ENCODE measurements at places on chromosomes 4 and X.
A peak's percentile ranks its signal among the peaks of the same experiment; 100 is the strongest.

DNA sequence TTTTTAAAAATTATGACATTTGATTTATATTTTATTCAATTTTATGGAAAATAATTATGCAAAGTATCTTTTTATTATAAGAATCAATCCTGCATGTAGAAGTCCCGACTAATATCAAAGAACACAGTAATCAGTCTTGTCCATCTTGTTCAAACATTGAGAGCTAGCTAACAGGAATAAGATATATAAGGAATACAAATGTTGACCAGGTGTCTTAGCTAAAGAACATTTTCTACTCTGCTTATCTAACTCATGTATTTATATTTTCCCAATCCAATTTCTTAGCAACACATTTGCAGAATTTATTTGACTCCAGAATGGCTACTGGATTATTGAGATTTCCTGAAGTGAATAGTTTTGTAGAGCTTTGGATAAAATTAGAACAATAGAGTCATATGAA, 61.5 kb upstream of the NR3C2 start:
- no peak for DNase-seq

GRCh38 chr4:158729716-158730559, 6.7 kb upstream of the PPID start:
- peak; percentile 64 for DNase-seq

DNA sequence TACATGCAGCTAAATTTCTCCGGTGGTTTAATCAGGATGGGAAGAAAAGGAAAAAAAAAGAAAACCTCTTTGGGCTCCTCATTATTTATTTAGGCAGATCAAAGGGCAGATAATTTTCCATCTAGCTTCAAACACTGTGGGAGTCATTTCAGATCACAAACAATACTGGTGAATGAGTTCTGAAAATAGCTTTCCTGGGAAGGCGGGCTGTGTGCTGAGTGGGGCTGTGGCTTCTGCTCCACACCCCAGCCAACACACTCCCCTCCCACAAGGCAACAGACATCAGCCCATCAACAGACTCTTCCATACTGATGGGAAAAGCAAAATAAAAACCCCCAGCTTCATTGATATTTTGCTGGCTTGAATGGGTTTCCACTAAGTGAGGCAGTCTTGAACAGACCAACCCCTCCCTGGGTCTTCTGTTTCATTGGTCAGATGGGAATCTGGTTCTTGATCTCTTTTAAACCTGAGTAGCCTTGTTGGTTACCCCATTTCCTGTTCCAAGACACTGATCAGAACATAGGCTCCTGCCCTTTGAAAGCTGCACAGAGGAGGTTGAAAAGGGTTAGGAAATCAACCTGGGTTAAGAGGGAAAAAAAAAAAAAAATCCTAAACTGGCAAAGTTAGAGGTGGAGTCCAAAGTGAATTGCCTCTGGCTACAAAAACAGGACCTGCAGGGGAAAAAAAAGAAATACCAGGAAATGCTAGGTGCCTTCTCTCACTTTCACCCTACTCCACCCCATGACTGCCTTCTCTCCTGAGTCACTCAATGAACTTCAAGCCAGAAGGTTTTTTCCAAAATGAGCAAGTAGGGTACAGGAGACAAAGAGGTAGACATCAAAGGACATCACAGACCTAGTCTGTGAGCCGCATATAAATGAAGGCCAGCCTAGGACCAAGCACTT, 20.0 kb downstream of the AMOT start:
- DNase-seq: no peak

DNA sequence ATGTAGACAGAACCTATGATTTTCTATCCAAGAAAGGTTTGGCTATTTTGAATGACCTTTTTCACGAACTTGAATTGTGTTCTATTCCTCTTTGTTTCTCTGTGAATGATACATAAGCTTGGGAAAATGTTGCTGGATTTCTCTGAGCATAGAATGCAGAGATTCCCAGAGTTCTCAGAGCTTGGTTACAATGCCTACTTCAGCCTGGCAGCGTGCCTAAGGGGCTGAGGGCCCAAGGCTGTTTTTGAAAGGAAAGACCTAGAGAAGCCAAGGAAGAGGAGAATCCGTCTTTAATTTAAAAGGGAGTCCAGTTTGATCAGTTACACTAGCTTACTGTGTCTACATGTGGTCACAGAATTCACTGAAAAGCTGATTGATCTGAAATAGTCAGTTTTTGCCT, 55.3 kb upstream of the CXorf51B start:
- no peak for DNase-seq

GRCh38 chr4:85805891-85806290, 330.9 kb downstream of the ARHGAP24 start:
- no peak for DNase-seq

DNA sequence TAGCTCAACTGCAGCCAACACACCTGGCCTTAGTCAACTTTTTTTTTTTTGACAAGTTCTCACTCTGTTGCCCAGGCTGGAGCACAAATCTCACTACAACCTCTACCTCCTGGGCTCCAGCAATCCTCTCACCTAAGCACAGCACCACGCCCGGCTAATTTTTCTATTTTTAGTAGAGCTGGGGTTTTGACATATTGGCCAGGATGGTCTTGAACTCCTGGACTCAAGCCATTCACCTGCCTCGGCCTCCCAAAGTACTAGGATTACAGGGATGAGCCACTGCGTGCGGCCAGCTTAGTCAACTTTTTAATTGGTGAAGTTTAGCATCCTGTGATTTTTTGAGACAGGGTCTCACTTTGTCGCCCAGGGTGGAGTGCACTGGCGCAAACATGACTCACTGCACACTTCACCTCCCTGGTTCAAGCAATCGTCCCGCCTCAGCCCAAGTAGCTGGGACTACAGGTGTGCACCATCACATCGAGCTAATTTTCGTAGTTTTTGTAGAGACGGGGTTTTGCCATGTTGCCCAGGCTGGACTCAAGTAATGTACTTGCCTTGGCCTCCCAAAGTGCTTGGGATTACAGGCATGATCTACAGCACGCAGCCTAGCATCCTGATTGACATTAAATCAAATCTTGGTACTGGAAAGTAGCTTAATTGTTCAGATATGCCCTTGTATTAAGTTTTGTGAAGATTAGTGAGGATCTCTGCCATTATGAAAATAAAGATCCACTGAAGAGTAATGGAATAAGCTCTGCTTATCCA, 8.3 kb downstream of the HNRNPDL start:
- DNase-seq: no peak

DNA sequence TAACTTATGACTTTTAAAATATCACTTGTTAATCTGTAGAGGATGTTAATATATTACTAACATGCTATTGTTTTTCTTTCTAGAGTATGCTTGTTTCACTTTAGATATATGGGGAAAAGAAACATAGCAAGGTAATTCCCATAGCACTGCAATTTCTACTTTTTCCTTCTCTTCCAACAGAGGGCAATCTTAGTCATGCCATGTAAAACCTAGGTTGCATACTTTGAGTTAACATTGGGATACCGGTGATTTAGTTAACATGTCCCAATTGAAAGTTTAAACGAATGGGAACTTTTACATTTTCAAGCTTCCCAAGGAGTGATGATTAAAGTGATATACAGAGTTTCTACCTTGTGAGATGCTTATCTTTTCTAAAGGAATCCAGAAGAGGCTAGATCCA, 89.4 kb upstream of the IL13RA1 start:
- no peak for DNase-seq

- no peak for DNase-seq
Observed at GRCh38 chrX:155985208-155985607, 12.3 kb upstream of the IL9R start.

Measured in CD4-positive, alpha-beta T cell treated with Interleukin-12 subunit alpha and Interleukin-12 subunit beta, for 1 hour (primary cell).